ENCODE measurements at places on chromosomes 6 and 20.
A peak's percentile ranks its signal among the peaks of the same experiment; 100 is the strongest.

DNA sequence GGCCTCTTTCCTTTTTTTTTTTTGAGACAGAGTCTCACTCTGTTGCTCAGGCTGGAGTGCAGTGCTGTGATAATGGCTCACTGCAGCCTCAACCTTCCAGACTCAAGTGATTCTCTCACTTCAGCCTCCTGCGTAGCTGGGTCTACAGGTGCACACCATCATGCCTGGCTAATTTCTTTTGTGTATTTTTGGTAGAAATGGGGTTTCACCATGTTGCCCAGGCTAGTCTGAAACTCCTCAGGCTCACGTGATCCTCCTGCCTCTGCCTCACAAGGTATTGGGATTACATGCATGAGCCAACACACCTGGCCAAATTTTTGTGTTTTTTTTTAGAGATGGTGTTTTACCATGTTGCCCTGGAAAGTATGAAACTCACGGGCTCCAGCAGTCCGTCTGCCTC is 29.3 kb downstream of the SRC start:
- H3K4me3 ChIP-seq: no peak overlapping the region
- H3K27ac ChIP-seq: no peak overlapping the region
- no peaks in the 10 kb centered on the region for H3K27me3 ChIP-seq
- no peak for DNase-seq
- no peaks in the 10 kb centered on the region for H3K36me3 ChIP-seq
- peaks cover 31% of the 10 kb centered on the region for H3K4me1 ChIP-seq

- DNase-seq: no peak
- H3K27me3 ChIP-seq: no peaks in the 10 kb centered on the region
- peaks cover 11% of the 10 kb centered on the region for H3K4me1 ChIP-seq
- H3K36me3 ChIP-seq: no peaks in the 10 kb centered on the region
- H3K27ac ChIP-seq: no peak overlapping the region
- H3K4me3 ChIP-seq: no peak overlapping the region
Measured at GRCh38 chr6:25197111-25197510, 82.1 kb upstream of the CARMIL1 start.

DNA sequence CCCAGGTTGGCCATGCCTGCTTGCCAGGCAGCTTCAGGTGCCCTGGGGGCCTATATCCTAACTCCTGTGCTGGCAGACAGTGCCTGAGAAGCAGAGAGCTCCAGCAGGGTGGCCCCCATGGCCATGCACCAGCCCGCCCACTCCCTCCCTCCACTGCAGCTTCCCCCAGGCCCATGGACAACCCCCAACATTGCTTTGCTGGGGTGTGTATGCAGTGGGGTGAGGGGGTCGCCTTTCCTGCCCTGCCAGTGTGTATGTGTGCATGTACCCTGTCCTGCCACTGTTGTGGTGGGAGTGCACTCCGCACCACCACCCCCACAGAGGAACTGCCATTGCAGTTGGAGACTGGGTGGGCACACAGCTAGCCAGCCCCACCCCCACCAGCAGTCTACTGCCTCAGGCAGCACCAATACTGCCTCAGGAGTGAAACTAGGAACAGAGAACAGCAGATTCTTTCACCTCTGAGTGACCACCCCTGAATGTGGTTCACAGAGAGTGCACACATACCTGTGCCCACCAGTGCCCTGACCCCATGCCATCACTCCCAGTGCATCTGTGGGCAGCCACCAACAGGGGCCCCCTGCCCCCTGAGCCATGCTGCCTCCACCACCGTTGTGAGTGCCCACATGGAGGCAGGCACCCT is 151.1 kb downstream of the LRRC1 start:
- no peaks in the 10 kb centered on the region for H3K36me3 ChIP-seq
- H3K27ac ChIP-seq: no peak overlapping the region
- no peaks in the 10 kb centered on the region for H3K27me3 ChIP-seq
- no peak overlapping the region for H3K4me3 ChIP-seq
- DNase-seq: peak; percentile 49
- no peaks in the 10 kb centered on the region for H3K4me1 ChIP-seq

DNA sequence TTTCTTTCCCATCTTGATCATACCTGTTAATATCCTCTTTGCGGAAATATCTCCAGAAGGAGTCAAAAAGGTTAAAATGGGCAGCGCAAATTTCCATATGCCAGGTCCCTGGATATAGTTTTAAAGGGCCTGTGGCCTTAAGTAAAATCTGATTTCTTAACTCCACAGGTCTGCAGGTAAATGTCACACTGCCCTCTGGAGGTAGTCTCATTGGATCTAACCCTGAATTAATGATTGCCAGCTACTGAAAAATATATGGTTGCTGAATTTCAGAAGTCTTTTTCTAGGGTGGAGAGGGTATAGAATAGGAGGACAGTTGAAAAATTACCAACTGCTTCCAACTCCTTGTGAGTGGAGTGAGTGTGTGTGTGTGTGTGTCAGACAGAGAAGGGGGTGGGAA is 8.5 kb downstream of the MOXD1 start:
- no peak for DNase-seq
- no peaks in the 10 kb centered on the region for H3K4me1 ChIP-seq
- peak overlapping the region; percentile 50 for H3K27ac ChIP-seq
- H3K4me3 ChIP-seq: no peak overlapping the region

DNA sequence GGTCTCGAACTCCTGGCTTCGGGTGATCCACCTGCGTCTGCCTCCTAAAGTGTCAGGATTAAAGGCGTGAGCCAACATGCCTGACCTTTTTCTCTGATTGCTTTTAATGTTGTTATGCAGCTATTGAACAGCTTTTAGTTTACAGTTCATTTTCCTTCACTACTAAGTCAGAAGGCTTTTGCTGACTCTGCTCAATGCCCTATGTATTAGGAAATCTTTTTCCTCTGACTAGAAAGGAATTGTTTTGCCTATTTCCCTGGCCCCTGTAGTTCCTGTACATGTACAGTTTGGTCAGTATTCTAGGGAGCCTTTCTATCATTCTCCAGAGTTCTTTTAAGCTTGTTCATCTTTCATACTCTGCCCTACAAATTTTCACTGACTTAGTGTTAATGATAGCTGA is 280.2 kb downstream of the CDKAL1 start:
- no peaks in the 10 kb centered on the region for H3K36me3 ChIP-seq
- peaks cover 6% of the 10 kb centered on the region for H3K4me1 ChIP-seq

DNA sequence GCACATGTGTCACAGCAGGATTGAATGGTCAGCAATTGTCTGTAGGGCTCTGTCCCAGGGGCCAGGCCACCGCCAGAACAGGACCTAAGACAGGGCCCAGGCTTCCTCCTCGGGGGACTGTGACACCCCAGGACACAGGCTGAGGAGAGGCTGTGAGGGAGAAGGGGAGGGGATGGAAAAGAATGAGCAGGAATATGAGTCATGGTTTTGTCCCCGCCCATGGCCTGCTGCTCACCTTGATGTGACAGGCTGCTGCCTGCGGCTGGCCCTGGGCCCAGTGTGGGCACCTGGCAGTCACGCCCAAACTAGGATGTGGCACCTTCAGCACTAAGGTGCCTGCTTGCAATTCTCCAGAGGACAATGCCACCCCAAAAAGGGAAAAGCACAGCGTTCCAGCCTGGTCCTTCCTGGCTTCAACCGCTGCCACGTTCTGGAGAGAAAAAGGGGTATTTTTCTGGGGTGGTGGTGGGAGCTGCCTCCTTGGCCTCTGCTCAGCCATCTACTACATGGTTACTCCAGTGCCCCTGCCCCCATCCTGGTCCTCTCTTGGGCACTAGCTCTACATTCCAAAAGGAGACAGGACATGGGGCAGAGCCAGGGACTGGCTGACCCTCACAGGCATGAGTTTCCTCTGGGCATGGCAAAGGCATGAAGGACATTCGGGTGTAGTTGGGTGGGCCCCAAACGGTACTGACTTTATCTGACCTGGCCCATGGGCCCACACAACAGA is 93.4 kb downstream of the SLC22A23 start:
- no peaks in the 10 kb centered on the region for H3K36me3 ChIP-seq
- peak; percentile 85 for DNase-seq
- no peak overlapping the region for H3K4me3 ChIP-seq
- H3K27ac ChIP-seq: peak overlapping the region; percentile 33

DNA sequence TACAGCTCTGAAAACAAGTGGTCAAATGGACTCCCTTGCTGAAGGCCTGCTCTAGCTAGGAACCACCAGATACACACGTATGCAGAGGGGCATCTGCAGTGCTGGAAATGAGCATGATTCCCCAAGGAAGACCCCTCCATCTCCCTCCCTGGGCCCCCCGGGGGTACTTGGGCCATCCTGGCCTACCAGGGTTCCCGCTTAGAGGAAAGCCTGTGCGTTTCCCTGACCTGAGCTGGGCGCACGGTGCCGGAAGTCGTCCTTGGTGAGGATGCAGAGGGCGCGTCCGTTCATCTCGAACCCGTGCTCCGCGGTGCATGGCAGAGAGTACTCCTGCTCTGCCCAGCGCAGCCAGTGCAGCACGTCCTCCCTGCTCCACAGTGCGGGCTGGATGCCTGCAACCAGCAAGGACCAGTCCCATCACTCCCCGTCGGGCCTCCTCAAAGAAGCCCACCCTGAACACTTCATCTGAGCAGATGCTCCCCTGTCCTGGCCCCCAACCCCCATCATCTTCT is 11.8 kb downstream of the ETV7 start:
- H3K27me3 ChIP-seq: no peaks in the 10 kb centered on the region
- no peak overlapping the region for H3K4me3 ChIP-seq
- no peak for DNase-seq
- H3K27ac ChIP-seq: no peak overlapping the region

DNA sequence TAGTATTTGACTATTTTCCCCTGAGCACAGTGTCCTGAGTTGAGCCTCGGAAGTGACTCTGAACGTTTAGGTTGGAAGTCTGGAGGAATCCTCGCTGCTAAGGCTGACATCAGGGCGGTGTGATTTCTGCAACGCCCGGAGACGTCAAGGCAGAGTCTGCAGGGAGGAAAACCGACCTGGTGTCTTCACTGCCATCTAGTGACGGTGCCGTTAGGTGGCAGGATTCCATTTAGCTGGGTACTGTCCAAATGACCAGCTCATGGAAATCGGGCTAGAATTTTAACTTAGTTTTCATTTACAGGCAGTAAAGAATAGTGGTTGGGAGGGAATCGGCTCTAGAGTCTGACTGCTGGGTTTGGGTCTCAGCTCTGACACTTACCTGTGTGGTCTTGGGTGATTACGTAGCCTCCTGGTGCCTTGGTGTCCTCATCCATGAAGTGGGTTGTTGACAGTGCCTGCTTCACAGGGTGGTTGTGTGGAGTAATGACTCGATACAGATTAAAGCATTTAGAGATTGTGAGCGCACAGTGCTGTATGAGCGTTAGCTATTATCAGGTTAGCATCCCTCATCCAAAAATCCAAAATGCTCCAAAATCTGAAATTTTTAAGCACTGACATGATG is 35.0 kb downstream of the FOXF2 start:
- H3K4me3 ChIP-seq: no peak overlapping the region
- H3K4me1 ChIP-seq: no peaks in the 10 kb centered on the region
- no peaks in the 10 kb centered on the region for H3K27me3 ChIP-seq
- no peaks in the 10 kb centered on the region for H3K36me3 ChIP-seq
- no peak overlapping the region for H3K27ac ChIP-seq
- no peak for DNase-seq

- no peaks in the 10 kb centered on the region for H3K4me1 ChIP-seq
- H3K27ac ChIP-seq: no peak overlapping the region
- DNase-seq: no peak
- H3K36me3 ChIP-seq: no peaks in the 10 kb centered on the region
Measured at GRCh38 chr20:57075181-57075580, 191.3 kb downstream of the BMP7 start.

- H3K4me1 ChIP-seq: no peaks in the 10 kb centered on the region
- H3K36me3 ChIP-seq: no peaks in the 10 kb centered on the region
- no peak overlapping the region for H3K4me3 ChIP-seq
- peaks cover 71% of the 10 kb centered on the region for H3K27me3 ChIP-seq
Measured at GRCh38 chr20:38604873-38605303, 3.3 kb downstream of the ARHGAP40 start.

GRCh38 chr6:85620308-85620707 is 22.4 kb downstream of the SYNCRIP start:
- no peaks in the 10 kb centered on the region for H3K4me1 ChIP-seq
- no peak overlapping the region for H3K4me3 ChIP-seq

GRCh38 chr6:16803294-16804200 is 42.3 kb upstream of the ATXN1 start:
- H3K36me3 ChIP-seq: no peaks in the 10 kb centered on the region
- H3K27me3 ChIP-seq: no peaks in the 10 kb centered on the region
- H3K4me1 ChIP-seq: peaks cover 27% of the 10 kb centered on the region

DNA sequence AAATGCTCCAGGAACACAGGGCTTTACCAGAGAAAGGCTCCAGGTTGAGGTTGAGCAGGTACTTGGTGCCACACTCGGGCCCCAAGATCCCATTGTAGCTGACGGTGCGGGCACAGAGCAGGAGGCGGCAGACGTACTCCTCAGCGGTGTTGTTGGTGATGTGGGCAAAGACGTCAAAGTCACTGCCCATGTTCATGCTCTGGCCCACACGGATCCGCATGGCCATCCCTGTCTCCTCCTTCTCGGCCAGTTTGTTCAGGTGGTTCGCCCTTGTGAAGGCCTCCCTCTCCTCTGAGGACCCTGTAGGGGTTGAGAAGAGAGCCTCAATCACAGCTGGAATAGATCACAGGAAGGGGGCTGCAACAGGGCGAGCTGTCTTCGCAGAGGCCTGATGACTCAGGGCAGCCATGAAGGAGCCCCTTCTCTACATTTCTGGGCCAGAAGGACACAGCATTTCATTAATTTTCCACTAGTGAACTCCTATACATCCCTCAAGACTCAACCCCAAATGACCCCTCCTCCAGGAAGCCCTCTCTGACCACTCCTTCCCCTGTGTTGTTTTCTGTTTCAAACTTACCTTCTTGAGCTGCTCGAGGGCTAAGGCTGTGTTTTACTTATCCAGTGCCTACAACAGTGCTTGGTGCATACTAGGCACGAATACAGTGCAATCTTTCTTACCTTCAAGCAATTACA is 26.8 kb downstream of the TGM2 start:
- no peak overlapping the region for H3K4me3 ChIP-seq
- DNase-seq: no peak
- peaks cover 6% of the 10 kb centered on the region for H3K4me1 ChIP-seq
- H3K36me3 ChIP-seq: peaks cover 55% of the 10 kb centered on the region

DNA sequence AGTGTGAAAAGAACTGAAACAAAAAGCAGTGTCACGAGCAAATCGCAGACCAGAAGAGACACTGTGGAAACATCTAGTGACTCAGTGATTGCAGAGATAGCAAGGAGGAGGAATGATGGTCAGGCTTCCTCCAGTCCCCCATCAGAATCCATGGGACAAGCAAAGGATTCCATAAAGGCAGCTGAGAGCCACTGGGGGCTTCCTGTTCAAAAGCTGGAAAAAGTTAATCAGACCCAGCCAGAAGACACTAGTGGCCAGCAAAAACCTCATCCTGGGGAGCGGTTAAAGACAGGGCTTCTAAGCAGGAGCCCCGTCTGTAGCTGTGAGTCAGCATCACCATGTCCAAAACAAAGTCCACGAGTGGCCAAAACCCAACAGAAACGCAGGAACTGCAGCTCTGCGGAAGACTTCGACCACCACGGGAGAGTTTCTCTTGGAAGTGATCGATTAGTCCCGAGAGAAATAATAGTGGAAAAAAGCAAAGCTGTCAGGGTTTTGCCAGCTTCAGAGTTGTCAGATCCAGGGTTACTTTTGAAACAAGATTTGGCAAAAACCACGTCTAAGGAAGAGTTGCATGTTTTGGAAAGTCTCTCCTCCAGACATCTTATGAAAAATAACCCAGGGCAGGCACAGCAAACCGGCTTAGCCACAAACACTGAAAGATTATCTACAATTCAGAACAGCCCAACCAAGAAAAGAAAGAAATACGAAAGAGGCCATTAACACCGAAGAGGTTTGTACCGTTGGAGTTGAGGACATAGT is 51.0 kb downstream of the JAG1 start:
- H3K27me3 ChIP-seq: no peaks in the 10 kb centered on the region
- H3K36me3 ChIP-seq: no peaks in the 10 kb centered on the region
- no peak for DNase-seq

- peaks cover 70% of the 10 kb centered on the region for H3K36me3 ChIP-seq
- H3K27me3 ChIP-seq: no peaks in the 10 kb centered on the region
- no peaks in the 10 kb centered on the region for H3K4me1 ChIP-seq
- no peak for DNase-seq
- H3K27ac ChIP-seq: no peak overlapping the region
Measured at GRCh38 chr20:20606050-20606449, 106.4 kb downstream of the RALGAPA2 start.
